Activated CD4-positive, alpha-beta T cell treated with anti-CD3 and anti-CD28 coated beads, Interleukin-2, Interleukin-6, amounts not matched to agents 100 ng/mL and 50 ng/mL, durations not matched to agents 16 hours and 8 hours (primary cell): ENCODE measurements at places on chromosomes 3 and 15.

DNA sequence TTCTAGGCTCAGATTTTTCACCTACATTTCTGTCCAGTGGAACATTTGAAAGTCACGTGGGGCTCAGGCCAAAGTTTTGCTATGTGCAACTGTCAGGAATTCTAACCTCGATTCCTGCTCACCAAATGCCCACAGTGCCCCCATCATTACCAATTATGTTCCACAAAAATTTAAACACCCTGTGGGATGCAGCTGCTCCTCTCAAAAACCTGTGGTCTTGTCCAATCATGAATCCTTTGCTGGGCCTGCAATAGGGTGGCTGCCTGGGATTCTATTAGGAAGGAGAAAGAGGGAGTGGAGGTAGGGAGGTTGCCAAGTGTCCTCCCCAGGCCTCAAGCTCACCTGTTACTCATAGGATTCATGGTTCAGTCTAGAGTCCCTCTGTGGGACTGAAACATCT, 68.1 kb downstream of the RHCG start:
- DNase-seq: no peak

GRCh38 chr3:135090020-135090717, 295.1 kb downstream of the EPHB1 start:
- no peak for DNase-seq

DNA sequence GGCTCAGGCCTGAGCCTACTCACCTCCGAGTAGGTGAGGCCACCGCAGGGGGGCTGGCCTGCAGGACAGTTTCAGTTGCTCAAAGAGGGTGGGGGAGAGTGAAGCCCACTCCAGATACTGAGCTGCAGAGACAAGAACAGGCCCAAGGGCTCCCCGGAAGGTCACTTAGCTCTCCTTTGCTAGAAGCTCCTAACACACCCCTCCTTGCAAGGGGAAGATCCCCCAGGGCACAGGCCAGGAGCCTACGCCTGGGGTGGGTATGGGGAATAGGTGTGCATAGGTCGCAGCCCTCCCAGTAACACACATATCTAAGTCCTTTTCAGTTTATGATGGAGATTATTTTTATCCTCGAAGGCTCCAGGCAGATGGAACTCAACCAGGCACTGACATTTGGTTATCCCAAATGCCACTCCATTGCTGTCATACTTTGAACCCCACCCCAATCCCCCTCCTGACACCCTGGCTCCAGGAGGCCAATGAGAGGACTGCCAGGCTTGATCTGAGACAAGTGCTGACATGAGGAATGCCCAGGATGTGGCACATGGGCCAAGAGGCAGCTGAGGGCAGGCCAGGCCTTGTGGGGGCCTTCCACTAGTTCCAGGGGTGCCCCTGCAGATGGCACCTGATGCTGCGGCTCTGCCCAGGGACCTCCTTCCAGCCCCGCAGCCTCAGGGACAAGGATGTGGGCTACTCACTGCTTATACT, 1.1 kb upstream of the MUSTN1 start:
- no peak for DNase-seq

- no peak for DNase-seq
These were observed 662 bp downstream of the TMEM108 start for GRCh38 chr3:133038731-133039375.

DNA sequence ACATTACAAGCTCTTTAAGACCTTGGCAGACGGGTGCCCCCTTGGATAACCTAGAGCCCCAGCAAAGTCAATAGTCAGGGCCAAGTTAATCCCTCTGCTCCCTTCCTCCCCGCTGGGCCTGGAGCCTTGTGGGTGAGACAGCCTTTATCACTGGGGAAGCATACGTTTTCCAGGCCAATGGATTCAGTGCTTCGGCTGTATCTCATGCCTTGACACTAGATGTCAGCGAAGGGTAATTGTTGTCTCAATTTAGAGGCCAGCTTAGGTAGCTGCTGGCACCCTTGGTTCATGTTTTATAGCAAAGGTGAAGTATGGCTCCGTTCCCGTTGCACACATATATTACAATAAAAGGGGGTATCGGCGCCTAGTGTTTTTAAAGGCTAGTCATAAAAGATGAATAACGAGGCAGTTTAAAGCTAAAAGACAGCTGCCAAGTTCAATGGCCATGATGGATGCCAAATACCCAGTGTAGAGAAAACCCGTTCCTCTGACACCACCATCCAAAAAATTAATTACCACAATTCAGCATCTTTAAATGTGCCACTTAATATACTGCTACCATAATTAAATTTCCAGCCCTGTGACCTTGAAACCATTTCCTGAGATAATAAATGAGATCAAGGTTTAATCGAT, 52.3 kb upstream of the BNIP2 start:
- DNase-seq: peak; percentile 3

- DNase-seq: no peak
These were observed 43.7 kb upstream of the POLR2M start for GRCh38 chr15:57662802-57663201.

DNA sequence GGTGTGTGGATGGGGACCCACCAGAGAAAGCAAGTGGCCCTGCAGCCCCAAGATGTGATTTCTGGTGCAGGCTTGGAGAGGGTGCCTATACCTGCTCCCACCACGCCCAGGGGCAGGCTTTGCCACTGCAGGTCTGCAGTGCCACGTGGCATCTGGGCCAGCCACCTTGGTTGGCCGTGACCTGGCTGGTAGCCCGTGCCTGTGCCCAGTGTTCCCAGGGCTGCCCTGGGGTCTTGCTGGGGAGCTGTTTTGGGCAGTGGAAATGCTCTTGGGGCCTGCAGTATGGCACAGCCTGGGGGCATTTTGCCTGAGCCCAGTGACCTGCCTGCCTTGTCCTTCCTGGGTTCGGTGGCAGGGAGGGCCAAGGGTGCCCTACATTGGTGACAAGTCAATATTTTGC, 203.4 kb downstream of the UBE3A start:
- DNase-seq: no peak

GRCh38 chr15:90020021-90020735, 19.1 kb downstream of the ZNF710 start:
- DNase-seq: no peak

DNA sequence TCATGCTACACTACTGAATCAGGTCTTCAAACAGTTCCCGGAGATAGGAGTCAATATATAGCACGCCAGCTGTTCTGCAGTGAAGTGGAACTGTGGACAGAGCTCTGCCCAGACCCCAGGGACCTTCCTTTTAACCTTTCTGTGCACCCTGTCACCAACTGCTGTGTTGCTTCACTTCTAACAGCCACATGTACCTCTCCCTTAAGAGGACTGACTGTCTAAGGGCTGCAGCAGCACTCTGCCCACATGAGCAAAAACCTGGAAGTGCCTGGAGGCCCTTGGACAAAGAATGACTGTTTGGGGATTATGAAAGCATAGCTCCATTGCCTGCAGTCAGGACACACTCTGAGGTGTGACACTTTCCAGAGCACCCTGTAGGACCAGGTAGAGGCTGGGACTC, 88.3 kb upstream of the CTNNB1 start:
- DNase-seq: no peak

DNA sequence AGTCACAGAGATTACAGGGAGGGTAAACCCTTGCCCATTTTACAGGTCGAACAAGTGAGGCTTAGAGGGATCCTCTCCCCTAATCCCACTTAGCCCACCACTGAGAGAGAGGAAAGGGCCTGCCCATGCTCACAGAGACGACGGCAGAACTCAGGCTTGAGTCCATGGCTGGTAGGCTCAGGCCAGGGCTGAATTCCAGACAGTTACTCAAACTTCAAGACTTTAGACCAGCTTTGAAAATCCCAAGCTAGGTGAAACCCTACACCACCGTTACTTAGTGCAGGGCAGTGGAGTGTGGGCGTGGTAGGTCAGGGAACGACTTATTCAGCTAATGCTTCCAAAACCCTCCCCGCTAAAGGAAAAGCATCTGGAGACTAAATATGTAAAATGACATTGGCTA, 16.4 kb downstream of the GRIP2 start:
- no peak for DNase-seq

DNA sequence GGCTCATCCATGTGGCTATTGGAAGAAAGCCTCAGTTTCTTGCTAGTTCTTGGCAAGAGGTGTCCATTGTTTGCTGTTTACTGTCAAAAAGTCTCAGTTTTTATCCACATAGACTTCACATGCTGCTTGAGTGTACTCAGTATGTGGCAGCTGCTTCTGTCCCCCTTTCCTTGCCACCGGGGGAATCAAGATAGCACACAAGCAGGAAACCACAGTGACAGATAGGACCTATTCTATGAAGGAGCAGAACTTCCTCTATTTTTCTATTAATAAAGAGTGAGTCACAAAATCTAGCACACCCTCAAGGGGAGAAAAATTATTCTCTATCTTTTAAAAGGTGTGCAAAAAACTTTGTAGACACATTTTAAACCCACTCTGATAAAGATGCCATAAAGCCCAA, 121.4 kb upstream of the GMNC start:
- no peak for DNase-seq

DNA sequence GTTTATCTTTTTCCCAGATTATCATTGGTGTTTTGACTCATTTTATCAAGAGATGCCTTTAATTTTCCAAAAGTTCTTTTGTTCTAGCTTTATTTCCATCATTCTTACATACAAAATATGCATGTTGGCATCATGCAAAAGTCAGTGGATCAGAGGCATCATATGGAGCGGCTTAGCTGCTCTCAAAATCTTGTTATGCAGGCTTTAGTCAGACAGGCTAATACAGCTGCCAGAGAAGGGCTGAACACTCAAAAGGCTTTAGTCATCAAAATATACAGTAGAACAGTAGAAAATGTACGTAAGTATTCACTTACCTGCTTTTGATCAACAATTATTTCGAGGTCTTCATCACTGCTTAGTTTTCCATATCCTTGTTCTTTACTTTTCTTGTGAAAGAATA, 65.5 kb downstream of the PEX5L start:
- no peak for DNase-seq

GRCh38 chr3:122253581-122253980, 70.1 kb downstream of the CASR start:
- DNase-seq: no peak

- no peak for DNase-seq
These were observed 630.3 kb downstream of the NAALADL2 start for GRCh38 chr3:175489406-175489805.

- no peak for DNase-seq
These were observed 59.7 kb upstream of the GK5 start for GRCh38 chr3:142285083-142285517.

GRCh38 chr15:77599899-77600298, 32.8 kb downstream of the LINGO1 start:
- DNase-seq: peak; percentile 23

DNA sequence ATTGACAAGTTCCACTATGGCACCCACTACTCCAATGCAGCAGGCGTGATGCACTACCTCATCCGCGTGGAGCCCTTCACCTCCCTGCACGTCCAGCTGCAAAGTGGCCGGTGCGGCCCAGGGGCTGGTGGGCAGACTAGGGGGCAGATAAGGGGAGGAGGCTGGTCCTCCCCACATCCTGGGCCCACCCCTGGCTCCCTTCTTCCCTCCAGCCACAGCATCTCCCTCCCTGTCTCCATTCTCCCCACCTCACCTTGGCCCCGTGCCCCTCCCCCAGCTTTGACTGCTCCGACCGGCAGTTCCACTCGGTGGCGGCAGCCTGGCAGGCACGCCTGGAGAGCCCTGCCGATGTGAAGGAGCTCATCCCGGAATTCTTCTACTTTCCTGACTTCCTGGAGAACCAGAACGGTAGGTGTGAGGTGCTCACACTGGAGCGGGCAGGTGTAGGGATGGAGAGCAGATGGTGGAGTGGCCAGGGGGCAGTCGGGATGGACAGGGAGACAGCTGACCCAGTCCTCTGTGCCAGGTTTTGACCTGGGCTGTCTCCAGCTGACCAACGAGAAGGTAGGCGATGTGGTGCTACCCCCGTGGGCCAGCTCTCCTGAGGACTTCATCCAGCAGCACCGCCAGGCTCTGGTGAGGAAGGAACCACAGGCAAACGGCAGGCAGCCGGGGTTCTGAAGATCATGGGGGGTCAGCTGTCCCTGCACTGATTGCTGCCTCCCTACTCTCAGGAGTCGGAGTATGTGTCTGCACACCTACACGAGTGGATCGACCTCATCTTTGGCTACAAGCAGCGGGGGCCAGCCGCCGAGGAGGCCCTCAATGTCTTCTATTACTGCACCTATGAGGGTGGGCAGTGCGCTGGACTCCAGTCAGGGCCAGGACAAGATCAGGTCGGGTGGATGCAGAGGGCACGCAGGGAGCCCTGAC, 26.0 kb downstream of the NBEAL2 start:
- no peak for DNase-seq

DNA sequence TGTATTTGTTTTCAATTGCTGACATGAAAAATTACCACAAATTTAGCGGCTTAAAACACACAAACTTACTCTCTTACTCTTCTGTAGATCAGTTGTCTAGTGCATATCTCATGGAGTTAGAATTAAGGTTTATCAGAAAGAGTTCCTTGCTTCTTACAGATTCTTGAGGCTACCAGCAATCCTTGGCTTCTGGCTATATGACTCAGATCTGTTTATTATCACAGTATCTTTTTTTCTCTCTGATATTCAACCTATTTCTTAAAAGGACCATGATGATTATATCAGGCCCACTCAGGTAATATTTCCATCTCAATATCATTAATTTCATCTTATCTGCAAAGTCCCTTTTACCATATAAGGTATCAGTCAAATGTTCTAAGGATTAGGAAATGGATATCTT, 263.5 kb upstream of the BCHE start:
- DNase-seq: no peak

- DNase-seq: peak; percentile 7
These were observed 1031.8 kb upstream of the NR2F2 start for GRCh38 chr15:95298729-95299128.

- no peak for DNase-seq
These were observed 267.3 kb downstream of the FHIT start for GRCh38 chr3:60983906-60984305.

DNA sequence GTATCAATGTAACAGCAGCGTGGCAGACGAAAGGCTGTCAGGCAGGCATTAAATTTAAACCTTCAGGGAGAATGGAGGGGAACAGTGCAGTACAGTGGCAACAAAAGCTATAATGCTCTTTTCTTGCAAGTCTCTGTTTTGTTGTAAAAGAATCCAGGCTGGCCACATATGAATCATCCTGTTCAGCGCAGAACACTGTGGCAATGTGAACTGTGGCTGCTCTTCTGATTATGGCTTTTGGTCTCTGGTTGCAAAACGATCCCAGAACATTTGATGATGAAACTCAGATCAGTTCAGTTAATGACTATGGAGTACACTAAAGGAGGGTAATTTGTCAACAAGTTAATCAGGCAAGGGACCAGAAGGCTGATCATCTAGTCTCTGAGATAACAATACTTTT, 219.7 kb upstream of the SGO1 start:
- no peak for DNase-seq

- DNase-seq: no peak
These were observed 8.2 kb downstream of the FILIP1L start for GRCh38 chr3:100106094-100106493.

DNA sequence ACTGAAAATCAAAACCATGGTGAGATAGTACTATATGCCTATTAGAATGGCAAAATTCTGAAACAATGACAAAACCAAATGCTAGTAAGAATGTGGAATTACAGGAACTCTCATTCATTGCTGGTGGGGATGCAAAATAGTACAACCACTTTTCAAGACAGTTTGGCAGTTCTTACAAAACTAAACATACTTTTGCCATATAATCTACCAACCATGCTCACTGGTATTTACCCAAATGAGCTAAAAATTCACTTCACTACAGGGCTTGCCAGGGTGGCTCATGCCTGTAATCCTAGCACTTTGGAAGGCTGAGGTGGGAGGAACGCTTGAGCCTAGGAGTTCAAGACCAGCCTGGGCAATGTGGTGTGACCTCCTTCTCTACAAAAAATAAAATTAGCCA, 40.0 kb downstream of the MYO9A start:
- DNase-seq: no peak
